ENCODE measurements at places on chromosomes 16 and 17.

- DNase-seq = no peak
Observed at GRCh38 chr17:77916264-77916663, 42.2 kb upstream of the TNRC6C start.

- DNase-seq = no peak
Observed at GRCh38 chr17:3667366-3668278, 756 bp downstream of the TAX1BP3 start.

DNA sequence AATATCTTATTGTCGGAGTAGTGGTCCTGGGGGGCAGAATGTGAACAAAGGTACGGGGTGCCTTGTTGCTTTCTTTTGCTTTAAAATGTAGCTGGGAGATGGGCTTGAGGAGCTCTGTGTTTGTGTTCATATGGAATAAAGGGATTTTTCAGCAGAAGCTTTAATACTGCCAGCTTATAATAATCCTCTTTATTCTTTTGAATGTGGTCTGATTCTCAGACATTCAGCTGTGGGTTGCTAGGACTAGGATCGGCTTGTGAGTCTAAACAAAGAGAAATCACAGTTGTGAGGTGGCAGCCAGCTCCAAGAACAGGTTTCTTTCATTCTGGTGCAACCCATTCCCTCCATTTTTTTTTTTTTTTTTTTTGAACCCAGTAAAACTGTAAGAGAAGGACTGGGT is 7.2 kb downstream of the MRPL58 start:
- DNase-seq = no peak

DNA sequence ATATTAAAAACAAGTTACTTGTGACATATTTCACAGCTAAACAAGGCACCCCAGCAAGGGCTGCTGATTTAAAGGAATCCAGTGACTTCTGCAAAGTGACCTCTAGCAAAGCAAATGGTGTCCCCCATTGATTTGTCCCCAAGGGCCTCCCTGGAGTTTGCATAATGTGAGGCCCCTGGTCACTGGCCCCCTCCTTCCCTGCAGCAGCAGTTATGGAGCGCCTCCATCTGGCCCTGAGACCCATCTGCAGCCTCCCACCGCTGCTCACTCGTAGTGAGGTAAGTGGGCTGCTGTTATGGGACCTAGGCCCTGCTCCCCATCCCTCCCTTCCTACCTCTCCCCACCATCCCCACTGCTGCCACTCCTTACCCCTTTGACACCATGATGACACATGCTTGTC is 19.6 kb upstream of the EEF2K start:
- no peak for DNase-seq

- no peak for DNase-seq
Observed at GRCh38 chr16:73149334-73149733, 101.4 kb upstream of the ZFHX3 start.

GRCh38 chr16:23729503-23730424 is 16.7 kb upstream of the ERN2 start:
- no peak for DNase-seq

- DNase-seq = no peak
Observed at GRCh38 chr16:25000683-25001082, 14.5 kb downstream of the ARHGAP17 start.

DNA sequence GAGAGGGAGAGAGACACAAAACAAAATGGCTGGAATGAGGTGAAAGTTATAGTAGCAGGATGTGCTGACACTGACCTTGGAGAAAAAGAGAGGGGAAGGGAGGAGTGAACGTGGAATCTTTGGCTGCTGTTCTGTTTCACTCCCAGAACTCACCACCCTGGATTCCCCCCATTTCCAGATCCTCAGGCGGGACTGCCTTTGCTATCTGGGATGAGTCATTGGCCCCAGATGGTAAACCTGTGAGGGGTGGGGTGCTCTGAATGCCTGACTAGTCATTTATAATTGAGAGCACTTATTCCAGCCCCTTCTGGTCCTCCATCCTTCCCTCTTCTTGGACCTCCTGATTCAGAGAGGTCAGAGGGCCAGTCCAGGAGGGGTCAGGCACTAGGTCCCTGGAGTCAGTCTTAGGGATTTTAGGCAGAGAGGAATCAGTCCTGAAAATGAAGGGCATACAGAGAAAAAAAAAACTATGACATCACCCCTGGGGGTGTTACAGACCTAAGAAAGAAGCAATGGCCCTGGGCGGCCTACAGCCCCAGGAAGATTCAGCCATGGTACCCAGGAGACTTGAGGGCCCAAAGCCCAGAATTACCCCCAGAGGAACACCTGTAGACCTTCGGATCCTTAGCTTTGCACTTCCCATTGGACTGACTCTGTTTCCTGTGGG is 2.2 kb upstream of the ZG16 start:
- DNase-seq = no peak

DNA sequence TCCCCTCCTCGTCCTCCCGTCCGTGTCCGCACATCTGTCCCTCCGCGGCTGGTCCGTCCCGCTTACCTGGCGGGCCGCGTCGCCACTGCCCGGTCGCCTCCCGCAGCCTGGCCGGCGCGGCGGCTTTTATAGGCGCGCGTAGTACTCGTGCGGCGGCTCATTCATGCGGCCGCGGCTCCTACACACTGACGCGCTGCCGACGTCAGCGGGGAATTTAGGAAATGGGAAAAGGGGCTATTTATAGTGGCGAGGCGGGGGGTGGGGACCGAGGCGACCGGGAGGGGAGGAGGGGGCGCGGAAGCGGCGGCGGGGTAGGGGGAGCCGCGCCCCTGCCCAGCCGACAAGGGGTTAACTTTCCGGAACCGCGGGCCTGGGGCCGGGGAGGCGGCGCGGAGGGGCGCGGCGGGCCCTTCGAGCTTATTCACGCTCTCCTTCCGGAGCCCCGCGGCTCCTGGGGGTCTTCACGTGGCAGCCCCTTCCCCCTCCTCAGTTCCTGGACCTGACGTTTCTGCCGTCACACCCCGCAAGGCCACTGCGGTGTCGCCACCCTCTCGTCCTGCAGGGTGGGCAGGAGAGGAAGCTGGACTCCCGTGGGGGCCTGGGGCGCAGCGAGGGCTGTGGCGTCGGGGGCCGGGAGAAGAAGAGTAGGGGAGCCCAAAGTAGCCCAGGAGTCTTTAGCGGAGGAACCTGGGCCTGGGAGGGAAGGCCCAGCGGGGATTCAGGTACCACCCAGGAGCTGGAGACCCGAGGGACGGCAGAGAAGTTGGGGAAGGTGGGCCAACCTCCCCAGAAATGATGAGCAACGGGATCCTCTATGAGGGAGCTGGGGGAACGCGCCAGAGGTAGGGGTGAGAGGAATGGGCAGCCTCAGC is 3.6 kb upstream of the HIC1 start:
- no peak for DNase-seq
